Mucosa of descending colon (tissue), 3 donors: ENCODE measurements at places on chromosomes 3 and 15.

- DNase-seq: no peak
Observed at GRCh38 chr3:141286856-141287255, 55.2 kb downstream of the PXYLP1 start.

- DNase-seq: no peak
Observed at GRCh38 chr3:73663495-73663894, 38.8 kb upstream of the PDZRN3 start.

DNA sequence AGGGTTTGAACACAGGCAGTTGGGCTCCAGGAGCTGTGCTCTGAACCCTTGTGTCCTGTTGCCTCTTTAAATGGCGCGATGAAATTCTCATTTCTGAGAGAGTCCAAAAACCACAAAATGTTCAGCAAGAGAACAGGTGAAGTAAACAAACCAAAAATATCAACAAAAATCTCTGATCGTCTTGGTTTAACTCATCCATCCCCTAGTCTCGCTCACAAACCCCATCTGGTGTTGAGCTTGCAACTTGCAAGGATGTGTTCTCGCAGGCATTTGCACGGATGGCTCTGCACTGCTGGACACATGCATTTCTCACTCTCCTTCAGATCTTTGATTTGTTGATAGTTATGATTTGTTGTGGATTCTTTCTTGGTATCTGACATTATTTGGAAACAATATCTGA is 31.1 kb downstream of the FAH start:
- no peak for DNase-seq

- no peak for DNase-seq
Observed at GRCh38 chr3:59430341-59430740, 380.5 kb upstream of the CFAP20DC start.

GRCh38 chr15:38868326-38869114 is 303.9 kb upstream of the RASGRP1 start:
- peak; percentile 56 for DNase-seq

- DNase-seq: peak; percentile 85
Observed at GRCh38 chr15:69576035-69576526, 123.5 kb downstream of the RPLP1 start.

DNA sequence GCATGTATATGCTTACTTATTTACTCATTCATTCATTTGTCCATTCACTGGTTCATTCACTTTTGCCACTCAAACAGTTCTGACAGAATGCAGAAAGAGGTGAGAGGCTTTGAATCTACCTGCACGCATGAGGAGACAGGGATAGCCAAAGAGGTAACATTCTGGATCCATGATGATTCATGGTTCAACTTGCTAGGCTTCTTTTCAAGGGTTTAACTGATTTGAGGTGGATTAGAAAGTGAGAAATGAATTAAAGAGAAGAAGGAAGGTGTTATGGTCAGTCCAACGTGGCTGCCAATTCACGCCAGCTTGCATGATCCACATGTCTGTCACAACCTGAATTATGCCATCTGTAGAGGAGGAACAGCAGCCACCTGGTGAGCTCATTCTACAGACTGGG is 260.6 kb downstream of the ARRDC4 start:
- no peak for DNase-seq

DNA sequence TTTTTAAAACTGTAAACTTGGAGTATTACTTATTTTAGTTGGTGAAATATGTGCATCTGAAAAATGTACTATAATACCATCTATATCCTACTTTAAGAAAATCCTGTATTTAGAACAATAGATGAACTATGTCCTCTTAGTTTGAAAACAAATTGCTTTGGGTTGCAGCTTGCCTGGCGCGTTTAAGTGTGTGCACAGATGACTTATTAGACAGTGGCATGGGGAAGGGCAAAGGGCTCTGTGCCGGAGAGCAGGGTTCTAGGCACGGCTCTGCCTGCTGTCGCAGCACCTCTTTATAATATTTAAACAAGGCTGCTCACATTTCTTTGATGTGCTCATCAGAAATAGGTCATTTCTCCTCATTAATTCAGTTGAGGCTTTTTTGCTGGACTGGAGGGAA is 10.0 kb downstream of the PXK start:
- no peak for DNase-seq

GRCh38 chr3:4309491-4310128 is 6.4 kb downstream of the SETMAR start:
- DNase-seq: no peak

DNA sequence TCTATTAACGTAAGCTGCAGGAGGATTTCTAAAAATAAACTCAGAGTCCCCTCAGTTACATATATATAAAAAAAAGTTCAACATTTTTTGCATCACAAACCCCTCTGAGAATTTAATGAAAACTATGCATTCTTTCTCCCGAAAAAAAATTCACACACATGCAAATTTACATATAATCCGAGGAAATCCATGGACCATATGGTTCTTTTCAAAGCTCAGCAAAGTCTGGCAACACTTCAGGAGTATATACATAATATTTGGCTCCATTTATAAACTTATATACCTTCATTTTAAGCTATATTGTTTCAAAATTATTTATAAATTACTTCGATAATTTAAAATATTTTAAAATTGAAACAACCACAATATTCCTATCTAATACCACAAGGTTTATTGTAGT is 140.7 kb upstream of the PLXND1 start:
- DNase-seq: no peak

GRCh38 chr3:8301977-8302735 is 199.5 kb upstream of the LMCD1 start:
- no peak for DNase-seq

DNA sequence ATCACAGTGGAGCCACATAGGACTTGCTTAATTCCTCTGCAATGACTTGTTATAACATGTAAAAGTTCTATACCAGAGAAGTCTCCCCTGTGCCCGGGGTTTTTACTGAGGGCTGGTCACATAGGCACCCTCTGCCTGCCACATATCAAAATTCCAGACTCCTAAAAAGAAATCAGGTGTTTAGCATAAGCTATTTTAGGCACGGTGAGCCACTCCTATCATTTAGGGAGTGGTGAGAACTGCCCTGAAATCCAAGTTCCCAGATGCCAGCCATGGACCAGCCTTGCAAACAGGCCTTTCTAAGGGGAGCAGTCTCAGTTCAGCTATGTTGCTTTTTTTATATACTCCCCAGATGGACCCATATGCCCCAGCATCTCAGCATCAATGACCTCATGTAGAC is 130.3 kb downstream of the THSD4 start:
- DNase-seq: no peak

DNA sequence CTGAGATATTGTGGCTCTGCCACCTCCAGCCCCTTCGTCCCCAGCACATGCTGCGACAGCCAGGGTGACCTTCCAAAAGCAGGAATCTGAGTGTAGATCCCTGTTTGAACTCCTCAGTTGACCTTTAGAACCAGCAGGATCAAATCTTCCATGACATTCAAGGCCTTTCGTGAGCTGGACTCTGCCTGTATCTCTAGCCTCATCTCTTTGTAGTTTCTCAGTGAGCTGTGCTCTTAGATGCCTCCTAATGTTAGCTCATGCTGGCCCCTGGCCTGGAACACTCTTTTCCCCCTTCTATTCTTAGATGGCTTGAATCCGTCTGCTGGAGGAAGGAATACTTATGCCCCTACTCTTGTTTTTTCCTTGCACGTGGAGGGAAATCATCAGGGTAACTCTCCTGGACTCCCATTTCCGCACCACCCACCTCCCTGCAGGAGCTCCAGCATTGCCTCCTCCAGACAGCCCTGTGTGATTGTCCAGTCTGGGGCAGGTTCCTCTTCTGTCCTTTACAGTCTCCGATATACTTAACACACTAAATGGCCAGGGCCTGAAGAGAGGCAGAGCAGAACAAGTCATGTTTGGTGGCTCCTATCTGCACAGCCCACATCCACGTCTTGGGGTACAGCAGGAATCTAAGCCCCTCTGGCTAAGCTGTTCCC is 26.7 kb upstream of the CHRNB4 start:
- no peak for DNase-seq

GRCh38 chr15:36903922-36904556 is 196.3 kb downstream of the MEIS2 start:
- DNase-seq: no peak

- no peak for DNase-seq
Observed at GRCh38 chr3:178849199-178849910, 222.3 kb downstream of the ZMAT3 start.

GRCh38 chr3:18283680-18284079 is 141.5 kb downstream of the SATB1 start:
- DNase-seq: no peak

- DNase-seq: peak; percentile 53
Observed at GRCh38 chr3:24683633-24684384, 189.2 kb upstream of the THRB start.

DNA sequence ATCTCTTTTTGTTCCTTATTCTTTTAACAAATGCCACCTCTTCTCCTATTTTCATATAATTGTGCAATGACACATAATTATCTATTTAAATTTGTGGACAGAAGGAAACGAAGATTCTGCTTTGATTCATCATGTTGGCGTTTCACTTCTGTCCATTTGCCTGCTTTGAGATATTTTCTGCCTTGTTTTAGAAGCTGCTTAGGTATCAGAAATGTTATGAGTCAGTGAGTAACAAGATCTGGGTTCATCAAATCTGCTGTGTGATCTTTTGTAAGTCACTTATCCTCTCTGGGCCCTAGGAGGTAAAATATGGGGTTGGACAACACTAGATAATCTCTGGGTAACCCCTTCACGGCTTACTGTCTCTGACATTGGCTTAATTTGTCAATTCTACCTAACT is 7.3 kb upstream of the MINDY4B start:
- no peak for DNase-seq

DNA sequence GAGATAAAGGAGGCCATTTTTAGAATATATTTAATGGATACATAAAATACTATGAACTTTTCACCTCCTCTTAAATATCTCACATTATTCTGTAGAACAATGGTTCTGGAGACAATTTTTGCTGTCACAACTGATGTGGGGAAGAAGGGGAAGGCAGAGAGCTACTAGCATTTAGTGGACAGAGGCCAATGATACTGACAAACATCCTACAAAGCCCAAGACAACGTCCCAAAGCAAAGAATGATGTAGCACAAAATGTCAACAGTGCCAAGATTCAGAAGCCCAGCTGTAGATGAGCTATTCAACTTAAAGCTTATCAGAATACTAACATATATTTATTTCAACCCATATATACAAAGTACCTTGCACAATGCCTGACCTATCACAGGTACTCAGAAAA is 1069.4 kb downstream of the ROBO1 start:
- no peak for DNase-seq

DNA sequence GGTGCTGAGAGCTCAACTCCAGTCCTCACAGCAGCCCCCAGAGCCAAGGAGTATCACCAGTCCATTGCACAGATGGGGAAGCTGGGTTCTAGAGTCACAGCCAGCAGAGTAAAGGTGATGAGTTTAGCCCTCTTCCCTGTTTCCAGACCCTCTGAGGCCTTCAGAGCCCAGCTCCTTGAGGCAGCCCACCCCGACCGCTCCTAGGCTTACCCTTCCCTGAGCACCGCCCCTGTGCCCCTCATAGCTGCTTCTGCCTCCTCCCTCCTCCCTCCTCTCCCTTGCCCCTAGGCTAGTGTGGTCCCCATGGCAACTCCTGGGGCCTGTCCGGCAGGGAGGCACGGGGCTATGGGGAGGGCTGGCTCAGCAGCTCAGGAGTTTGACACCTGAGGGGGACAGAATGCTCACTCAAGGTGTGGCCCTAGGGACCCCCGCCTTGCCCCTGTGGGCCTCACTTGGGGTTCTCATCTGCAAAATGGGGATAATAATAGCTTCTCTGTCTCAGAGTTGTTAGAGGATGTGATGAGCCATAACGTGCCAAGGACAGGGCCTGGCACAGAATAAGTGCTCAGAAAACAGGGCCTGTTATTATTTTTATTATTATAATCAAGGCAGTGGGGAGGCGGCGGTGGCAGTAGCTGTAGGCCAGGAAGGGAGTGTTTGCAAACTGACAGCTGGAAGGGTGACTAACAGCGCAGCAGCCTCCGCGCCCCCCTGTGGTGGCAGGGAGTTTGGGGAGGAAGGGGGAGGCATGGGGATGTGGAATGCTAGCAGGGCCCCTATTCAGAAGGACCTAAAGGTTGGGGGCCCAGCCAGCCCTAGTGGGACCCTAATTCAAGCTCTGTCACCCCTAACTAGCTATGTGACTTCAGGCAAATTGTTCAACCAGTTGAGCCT is 11.5 kb downstream of the CSK start:
- no peak for DNase-seq

DNA sequence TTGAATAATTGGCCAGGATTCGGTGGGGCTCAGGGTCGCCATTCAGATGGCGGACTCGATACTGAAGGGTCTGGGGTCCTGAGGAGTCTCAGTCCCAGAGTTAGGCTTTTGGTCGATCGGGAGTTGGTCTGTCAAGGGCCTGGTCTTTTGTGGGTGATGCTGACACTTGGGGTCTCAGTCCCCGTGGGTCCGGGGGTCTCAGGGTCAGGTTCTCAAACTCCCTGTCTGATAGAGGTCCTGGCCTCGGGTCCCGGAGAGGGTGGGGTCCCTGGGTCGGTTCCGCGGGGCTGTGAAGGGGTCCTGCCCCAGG is 467 bp downstream of the NCKIPSD start:
- no peak for DNase-seq

DNA sequence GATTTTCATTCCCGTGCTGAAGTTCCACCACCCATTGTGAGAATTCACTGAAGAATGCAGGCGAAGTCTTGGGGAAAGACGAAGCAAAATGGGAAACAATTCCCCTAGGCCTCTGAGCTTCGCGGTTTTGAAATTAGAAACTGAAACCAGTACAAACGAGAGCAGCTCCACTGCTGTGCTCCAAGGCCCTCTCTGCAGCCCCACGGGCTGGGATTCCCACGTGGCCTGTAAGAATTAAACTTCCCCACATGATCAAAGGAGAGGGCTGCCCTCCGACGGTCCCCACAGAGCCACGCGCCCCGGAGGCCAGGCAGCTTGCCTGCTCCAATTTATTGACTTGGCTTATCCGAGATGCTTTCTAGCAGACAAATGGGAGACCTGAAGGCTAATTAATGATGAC is 144.0 kb downstream of the GREM1 start:
- peak; percentile 53 for DNase-seq

GRCh38 chr3:69715204-69715603 is 24.1 kb upstream of the MITF start:
- no peak for DNase-seq

- DNase-seq: no peak
Observed at GRCh38 chr3:184914628-184915027, 102.7 kb downstream of the VPS8 start.

- DNase-seq: no peak
Observed at GRCh38 chr3:148943506-148944205, 47.7 kb upstream of the GYG1 start.

DNA sequence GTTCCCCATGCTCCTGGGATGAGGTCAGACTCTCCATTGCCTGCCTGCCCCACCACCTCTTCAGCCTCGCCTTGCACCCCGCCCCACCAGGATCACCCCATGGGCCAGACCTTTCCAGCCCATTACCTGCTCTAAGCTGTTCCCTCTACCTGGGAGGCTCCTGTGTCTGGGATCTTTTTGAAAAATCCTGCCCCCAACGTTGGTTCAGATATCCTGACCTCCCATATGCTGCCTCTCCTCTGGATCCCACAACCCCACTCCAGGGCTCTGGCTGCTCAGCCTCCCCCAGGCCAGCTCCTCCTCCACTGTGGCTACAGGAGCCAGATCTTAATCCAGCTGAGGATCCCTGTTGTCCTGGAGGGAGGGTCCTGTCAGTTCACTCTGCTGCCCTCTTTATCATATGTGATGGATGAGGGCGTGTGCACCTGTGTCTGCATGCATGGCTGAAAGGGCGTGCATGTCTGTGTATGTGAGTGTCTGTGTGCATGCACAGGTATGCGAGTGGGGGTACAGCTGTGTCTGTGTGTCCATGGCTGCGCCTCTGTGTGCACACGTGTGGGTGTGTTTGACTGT is 21.7 kb upstream of the ALAS1 start:
- no peak for DNase-seq

- DNase-seq: no peak
Observed at GRCh38 chr15:29451201-29451781, 181.7 kb upstream of the NSMCE3 start.
